GM18507 (cell line): ENCODE measurements at places on chromosomes 5 and 9.

DNA sequence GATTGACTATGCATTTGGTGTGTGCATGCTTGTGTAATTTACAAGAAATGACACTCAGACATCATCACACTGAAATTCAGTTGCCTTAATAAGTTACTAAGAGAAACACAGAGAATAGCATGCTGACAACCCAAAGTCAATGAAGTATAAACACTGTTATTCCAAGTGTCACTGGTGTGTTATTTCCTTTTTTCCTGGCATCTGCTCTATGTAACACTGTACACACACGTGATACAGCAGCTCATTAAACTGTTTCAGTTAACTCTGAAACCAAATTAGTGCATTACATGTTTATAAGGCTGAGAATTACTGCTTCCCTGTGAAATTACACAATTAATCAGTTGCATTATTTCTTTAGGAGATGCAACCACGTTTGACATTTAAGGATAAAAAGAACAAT is 252.7 kb downstream of the EFNA5 start:
- no peak for DNase-seq

- DNase-seq, result no peak
These were observed 521.2 kb downstream of the CHSY3 start for GRCh38 chr5:130425424-130425823.

GRCh38 chr9:121439711-121440664 is 59.7 kb downstream of the GGTA1 start:
- DNase-seq, result no peak

DNA sequence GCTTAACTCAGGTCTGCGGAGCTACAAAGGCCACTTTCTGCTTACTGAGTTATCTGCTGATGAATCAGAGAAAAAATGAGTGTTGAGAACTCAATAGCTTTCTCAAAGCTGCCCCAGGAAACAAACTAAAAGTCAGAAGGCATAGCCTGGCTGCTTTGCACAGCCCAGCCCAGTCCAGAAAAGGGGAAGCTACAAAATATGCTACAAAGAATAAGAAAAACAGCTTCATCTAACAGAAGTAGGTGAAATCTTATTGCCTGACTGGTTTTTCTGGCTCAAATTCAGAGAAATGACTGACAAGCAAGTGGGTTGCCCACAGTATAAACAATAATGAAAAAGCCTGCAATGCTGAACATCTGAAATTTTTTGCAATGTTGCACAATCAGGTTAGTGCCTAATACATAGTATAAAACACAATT is 156.2 kb downstream of the PPP2R2B start:
- DNase-seq, result no peak

DNA sequence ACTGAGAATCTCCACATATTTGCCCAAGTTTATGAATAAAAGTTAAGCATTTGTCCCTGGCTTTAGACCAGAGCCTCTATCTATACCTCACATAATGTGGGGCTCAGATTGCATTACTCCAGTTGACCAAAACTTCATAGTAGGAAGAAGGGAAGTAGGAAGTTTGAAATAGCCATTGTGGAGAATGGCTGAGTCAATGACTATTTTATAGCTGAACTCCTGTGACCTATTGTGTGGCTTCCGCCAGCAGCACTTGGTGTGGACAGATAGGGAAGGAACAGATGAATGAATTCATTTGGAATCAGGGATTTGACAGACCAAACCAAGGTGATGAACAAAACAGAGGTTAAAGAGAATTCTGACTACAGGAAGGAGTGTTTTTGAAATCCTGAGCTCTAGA is 92.9 kb upstream of the LPAR1 start:
- DNase-seq, result no peak

- DNase-seq, result no peak
These were observed 40.7 kb downstream of the WNK2 start for GRCh38 chr9:93224591-93224990.

GRCh38 chr9:133026426-133026825 is 4.4 kb upstream of the GTF3C5 start:
- no peak for DNase-seq

DNA sequence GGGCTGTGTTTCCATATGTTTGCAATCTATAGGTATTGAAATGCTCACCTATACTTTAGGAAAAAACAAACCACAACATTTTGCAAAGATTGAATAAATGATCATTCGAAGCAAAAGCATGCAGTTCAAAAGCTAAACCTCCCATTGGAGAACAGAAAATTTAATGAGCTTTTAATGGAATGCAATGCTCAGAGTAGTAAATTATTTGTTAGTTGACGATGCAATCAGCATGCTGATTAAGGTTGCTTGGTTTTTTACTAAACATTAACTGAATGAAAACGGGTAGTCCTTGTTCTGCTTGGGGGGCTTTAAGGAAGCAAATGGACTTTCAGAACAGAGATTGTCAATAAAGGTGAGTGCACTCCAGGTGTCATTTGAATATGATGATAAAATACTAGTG is 123.3 kb upstream of the TMEM161B start:
- no peak for DNase-seq

DNA sequence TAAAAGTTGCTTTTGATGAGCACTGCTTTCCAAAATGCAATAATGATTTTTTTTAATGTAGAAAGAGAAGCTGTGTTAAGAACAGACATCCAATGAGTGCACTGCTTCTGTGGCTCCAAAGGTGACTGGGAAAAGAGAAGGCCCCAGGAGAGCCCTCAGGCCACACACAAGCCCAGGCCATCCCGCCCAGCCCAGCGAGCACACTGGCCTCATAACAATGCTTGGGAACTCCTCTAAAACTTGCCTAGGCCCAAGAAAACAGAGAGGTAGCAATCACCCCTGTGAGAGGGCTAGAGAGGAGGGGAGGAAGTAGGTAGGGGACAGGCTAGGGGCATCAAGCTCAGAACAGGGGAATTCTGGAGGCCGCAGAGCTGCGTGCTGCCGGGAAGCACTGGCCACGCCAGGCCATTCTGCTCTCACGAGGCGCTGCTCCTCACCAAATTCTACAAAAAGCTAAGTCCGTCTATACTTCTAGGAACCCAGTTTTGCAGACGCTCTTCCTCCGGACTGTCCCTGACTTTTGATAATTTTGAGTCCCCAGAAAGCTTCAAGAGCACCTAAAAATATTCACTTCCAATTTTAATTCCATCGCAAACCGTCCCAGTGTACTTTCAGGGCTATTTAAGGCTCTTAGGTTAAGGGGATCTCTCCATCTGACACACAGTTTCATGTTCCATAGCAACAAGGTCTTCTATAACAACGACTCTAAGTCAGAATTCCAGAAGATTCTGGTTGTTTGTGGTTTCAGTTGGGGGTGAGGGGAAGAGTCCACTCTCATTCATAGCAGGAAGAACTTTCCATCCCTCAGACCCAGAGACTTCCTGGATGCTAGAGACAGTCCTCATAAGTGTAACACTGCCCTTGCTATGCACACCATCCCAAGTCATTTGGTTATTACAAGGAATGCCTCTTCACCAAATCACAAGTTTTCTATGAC is 51.0 kb downstream of the HABP4 start:
- DNase-seq, result no peak

- DNase-seq, result no peak
These were observed 56.4 kb downstream of the LHFPL2 start for GRCh38 chr5:78591972-78592700.

- DNase-seq, result peak; percentile 44
These were observed at the start of gene EMB for GRCh38 chr5:50440651-50441492. EMB (minus strand) TSS chr5:50441288; CDS start chr5:50441151, 137 bp downstream.

- no peak for DNase-seq
These were observed 7.0 kb downstream of the MAMDC4 start for GRCh38 chr9:136858844-136859757.

DNA sequence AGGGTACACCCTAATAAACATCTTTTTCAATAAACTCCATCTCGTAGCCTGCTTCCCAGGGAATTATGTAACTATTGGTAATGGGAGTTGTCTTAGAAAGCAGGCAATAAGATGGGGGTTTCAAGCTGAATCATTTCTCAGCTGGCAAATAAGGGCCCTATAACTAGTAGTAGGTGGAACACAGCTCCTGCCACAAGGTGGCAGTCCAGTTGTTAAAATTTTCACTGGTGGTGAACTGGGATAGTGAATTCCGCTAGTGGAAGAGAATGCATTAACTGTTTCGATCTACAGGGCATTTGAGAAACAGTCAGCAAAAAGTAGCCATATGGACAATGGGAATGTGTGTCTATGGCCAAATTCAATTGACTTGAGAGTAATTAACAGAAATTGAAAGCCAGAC is 27.7 kb downstream of the PCDHB15 start:
- no peak for DNase-seq

DNA sequence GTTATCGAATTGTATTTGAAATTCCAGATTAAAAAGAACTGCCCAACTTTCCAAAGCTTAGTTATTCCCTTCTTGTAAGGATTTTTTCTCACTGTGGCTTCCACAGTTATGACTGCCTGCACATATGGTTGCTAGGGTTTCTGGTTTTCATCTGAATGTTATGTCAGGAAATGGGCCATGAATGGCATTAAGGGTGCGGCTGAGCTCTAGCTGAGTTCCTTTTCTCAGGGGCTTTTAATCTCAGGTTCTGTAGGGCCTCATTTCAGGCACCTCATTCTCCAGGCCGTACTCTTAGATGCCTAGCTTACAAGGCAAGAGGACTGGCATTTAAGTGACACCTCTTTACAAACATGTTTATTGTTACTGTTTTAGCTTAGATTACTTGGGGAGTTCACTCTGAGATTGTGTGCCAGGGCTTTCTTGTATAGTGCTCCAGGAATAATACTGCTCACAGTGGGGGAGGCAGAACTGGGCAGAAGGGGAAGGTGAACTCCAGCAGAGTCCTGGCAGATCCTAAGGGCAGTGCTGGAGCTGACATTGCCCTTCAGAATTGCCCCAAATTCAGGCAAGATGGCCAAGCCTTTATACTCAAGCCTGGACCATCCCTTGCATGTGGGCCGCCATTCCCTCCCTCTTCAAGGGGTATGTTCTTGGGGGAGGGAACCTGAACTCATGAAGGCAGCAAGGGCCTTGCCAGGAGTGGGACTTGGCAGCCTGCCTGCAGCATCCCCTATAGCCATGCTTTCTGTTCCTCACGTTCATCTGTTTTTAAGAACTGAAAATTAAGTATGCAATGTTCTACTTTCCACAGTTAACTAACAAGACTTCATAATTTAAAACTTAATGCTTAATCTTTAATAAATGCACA is 111.5 kb downstream of the KDM4C start:
- no peak for DNase-seq

DNA sequence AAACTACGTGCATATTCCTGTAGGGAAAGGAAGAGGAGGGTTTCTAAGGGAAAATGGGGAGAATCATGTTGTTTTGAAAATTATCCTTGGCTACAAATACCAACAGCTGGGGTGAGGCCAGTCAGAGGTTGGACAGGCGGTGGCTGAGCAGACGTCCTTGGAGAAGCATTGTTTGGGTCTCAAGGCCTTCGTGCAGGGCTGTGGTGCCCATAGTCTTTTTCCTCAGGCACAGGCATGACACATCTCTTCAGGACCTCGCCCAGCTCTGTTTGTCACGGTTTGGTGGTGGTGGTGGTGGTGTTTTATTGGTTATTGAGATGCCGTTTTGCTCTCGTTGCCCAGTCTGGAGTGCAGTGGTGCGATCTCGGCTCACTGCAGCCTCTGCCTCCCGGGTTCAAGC is 27.8 kb upstream of the EGFL7 start:
- DNase-seq, result no peak

GRCh38 chr9:96391021-96391765 is 7.7 kb upstream of the SLC35D2 start:
- DNase-seq, result no peak

DNA sequence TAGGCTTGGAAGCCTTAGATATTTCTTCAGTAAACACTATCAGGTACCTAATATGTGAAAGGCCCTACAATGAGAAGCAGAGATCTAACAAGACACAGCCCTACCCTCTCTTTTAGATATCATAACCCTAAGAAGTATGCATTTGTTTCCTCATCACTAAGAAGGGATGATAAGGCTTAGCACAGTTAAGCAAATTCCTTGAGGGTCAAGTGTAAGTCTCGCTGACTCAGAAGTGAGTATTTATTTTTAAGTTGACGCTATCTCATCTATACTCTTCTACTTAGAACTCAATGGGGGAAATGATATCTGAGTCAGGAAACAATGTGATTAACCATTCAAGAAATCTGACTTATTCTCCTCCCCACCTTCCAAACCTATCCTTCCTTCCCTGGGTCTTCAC is 149.7 kb downstream of the ESM1 start:
- DNase-seq, result no peak

DNA sequence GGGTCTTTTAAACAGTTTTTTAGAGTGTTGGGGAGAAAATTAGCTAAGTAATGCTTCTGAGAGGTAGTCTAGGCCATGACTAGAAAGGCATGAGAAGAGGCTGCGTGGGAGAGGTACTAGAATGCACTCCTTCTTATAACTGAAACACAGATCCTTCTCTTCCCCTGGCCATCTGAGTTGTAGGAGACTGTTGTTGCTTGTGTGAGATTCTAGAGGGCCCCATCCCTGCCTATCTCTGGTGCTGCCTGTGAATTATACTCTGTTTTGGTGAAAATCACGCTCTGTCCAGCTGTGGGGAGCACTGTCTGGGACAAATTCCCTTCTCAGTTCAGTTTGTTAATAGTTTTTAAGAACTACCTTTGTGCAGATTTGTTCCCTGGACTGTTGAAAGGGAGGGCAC is 37.5 kb downstream of the MAP1B start:
- DNase-seq, result no peak

DNA sequence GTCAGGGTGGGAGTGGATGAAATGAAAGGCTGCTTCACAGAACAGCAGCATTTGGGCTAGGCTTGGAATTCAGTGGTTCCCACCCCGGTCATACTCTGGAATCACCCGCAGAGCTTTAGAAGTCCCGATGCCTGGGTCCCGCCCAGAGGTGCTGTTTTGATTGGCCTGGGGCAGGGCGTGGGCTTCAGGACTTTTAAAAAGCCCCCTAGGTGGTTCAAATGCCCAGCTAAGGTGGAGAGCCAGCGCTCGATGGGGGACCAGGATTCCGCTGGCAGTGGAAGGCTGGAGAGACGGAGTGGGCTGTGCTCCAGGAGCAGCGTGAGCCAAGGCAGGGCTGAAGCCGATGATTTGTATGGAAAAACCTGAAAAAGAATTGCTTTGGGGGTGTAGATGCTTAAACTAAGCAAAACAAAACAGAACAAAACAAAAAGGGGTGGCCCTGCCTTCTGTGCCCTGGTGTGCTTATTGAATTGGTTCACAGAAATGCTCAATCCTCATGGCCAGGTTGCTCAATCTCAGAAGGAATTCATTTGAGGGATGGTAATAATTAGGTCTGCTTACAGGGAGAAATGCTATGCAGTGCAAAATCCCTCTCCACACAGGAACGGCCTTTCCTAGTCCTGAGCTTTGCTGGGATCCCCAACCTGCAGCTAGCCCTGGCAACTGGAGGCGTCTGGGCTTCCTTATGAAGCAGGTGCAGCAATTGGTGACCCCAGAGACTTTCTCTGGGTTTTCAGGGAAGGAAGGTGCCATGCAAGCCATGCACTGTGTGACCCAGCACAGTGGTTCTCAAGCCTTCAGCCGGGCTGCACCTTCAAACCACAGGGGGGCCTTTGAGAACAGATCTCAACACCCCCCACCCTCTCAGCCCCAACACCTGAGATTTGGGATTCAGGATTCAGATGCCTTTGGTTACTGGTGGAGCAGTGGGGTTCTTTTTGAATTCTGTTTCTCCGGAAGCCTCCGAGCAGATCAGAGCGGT is 174.0 kb upstream of the ZNF618 start:
- DNase-seq, result no peak

GRCh38 chr5:37002176-37002751 is 125.7 kb downstream of the NIPBL start:
- no peak for DNase-seq

- DNase-seq, result no peak
These were observed 842 bp downstream of the MUSK start for GRCh38 chr9:110669433-110669832.
